ENCODE measurements at places on chromosomes 7 and 10.

DNA sequence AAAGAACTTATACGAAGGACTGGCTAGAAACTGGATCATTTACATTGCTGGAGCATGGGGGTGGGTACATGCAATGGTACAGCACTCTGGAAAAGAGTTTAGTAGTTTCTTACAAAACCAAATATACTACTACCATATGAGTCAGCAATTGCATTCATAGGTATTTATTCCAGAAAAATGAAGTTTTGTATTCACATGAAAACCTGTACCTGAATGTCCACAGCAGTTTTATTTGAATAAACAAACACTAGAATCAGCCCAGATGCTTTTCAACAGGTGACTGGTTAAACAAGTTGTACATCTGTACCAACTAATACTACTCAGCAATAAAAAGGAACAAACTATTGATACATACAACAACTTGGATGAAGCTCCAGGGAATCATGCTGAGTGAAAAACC, 3.4 kb downstream of the SCIN start:
- no peak for DNase-seq

GRCh38 chr10:82742898-82743297, 867.9 kb downstream of the NRG3 start:
- no peak for DNase-seq

DNA sequence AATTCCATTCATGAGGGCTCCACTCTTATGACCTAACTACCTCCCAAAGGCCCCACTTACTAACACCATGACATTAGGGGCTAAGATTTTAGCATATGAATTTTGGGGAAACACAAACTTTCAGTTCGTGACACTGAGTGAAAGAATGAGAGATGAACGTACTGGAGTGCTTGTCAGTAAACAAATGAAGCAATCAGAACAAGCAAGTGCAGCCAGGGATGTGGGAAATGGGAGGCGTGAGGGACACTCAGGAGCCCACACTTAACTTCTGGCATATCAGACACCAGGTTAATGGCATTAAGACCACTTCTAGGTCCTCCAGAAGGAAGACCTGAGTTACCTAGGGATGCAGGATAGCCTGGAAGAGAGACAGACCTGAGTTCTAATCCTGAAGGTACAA, 2.3 kb upstream of the MDFIC start:
- no peak for DNase-seq

- DNase-seq, result no peak
Observed at GRCh38 chr7:28318101-28318762, 94.1 kb upstream of the CREB5 start.

- no peak for DNase-seq
Observed at GRCh38 chr10:111999205-111999914, 184.2 kb downstream of the GPAM start.
